ENCODE measurements at places on chromosomes 1 and 21.
A peak's percentile ranks its signal among the peaks of the same experiment; 100 is the strongest.

DNA sequence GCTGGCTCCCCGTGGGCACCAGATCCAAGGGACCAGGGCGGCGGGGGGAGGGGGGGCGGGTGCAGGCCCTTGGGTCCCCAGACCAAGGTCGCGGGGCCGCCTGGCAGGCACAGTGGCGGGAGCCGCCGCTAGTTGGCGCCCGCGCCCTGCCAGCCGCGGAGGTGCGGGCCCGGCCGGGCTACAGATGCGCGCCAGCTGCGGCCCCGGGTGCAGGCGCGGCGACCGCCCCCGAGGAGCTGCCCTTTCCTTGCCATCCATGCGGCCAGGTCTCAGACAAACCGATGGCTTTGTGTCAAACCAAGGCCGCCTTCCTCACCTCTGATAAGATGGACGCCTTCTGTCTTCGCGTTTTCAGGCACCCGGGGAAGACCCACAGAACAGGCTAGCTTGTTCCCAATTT, 2.2 kb upstream of the RUNX3 start:
- peak; percentile 53 for DNase-seq

GRCh38 chr1:118145721-118146120, 39.3 kb downstream of the SPAG17 start:
- no peak for DNase-seq

DNA sequence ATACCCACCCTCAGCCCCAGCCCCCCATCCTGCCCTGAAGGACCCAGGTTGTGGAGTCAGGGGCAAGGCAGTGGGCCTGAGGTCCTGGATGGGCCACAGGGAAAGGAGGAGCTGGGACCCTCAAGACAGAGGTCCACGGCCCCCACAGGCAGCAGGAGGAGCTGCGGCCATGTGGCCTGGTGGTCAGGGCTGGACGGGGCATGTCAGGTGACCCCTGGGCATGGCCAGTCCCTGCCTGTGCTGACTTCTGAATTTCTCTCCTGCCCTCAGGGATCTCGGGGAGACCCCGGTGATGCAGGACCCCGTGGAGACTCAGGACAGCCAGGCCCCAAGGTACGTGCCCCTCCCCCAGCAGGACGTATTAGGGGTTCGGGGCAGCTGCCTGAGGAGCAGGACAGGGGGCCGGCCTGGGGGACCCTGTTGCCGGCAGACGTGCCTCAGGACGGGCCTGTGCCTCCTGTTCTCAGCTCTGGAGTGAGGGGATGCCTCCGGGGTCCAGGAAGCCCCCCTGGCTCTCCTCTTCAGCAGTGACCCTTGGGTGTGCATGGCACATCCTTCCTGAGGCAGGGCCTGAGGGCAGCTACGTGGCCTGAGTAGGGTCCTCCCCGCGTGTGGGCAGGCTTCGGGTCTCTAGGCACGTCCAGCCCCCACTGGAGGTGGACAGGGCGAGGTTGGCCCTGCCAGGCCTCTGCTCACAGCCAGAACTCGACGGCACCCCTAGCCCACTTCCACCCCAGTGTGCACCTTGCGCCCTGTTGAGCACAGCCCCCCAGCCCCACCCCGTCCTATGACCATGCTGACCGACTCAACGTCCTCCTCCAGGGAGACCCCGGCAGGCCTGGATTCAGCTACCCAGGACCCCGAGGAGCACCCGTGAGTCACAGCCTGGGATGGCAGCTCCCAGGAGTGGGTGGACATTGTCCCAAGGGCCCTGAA, 23.6 kb downstream of the COL6A2 start:
- no peak for DNase-seq

- DNase-seq: no peak
Observed at GRCh38 chr1:160671603-160672517, 25.0 kb upstream of the SLAMF1 start.

- DNase-seq: no peak
Observed at GRCh38 chr1:210536254-210536961, 207.7 kb downstream of the HHAT start.

Data from activated T-cell treated with anti-CD3 and anti-CD28 coated beads for 1 hour (primary cell).